ENCODE measurements at places on chromosomes 3 and 15.

DNA sequence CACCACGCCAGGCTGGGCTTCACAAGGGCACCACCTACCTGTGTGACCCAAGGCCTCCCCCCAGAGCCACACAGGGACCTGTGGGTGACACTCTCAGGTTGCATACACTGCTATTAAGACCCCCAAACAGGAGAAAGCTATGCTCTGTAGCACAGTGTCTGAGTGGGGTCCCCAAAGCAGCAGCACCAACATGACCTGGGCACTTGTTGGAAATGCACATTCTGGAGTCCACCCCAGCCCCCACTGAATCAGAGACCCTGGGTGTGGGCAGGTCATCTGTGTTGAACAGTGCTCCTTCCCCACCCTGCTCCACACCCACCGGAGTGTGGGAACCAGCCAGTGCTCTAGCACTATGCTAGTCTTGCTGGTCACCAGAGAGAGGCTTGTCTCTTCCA lies 76.1 kb downstream of the ADAMTS17 start:
- DNase-seq = no peak

- DNase-seq = no peak
These were observed 539.6 kb upstream of the CCDC54 start for GRCh38 chr3:106837616-106838015.

DNA sequence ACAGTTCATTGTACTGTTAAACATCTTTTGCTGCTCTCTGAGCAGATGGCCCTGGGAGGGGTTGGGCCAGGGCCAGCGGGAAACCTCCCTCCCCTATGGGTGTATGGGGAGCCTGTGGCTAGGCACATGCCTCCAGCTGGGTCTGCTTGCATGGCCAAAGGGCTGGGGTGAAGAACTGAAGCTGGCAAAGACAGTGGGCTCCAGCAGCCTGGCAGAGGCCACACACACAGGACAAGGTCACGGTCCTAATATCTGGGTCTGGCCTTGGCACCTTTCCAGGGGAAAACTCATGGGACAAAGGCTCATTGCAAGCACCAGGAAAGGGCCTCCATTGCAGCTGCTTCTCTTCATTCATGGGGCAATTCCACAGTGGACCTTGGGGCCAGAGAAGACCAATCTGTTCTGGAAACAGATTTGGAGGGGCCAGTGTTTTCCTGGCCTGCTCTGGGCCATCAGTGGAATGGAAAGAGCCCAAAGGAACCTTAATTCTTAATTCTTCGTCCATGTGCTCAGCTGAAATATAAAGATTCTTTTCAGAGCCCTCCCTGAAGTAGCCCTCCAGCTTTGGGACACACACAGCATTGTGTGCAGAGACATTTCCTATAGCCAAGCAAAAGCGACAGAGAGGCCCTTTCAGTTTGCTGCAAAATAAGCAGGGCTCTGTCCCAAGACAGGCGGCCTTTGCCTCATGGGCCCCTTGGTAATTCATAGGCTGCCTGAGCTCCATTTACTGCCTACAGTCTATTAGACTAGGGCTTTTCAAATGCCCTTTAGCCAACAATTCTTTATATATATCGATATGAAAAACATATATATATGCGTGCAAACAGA lies 11.3 kb upstream of the LIMD1 start:
- DNase-seq = no peak

GRCh38 chr3:45670991-45671390 lies 18.2 kb upstream of the SACM1L start:
- DNase-seq = no peak

DNA sequence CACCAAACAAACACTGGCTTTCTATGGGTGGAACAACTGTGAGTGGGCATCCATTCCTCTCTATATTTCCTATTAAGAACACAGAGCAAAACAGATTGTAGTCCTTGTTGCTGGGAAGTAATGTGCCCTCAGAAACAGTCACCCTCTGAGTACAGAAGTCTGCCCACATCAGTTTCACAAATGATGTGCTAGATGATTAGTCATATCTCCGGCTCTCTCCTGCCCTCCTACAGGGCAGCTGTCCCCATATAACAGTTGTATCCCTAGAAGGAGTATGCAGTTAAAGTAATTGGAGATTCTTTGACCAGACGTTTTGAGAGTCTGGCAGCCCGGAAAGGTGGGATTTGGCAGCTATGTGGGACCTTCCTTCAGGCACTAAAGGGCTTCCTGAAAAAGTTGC lies 159.9 kb downstream of the APBA2 start:
- no peak for DNase-seq

DNA sequence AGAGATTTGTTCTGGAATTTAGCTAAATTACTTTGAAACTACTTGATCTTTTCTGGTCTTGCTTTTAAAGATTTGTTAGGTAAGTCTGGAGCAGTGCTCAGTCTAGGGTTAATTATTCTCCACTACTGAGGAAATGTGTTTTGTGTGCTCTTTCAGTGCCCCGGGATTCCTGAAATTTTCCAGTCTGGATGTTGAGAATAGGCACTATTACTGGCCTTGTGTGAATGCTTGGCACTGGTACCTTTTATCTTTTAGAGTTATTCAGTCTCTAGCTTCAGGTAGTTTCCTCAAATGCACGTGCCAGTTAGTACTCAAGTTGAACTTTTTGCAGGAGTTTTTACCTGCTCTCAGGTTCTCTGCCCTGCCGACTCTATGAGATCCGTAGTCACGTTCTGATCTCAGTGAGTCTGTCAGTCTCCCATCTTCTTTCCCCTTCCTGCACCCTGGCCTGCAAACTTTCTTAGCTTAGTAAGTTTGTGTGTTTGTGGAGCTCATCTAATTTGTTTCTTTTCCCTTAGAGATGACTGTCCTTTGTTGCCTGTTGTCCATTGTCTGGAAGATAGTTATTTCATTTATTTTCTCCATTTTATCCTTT lies 39.5 kb downstream of the TCF12 start:
- DNase-seq = no peak

DNA sequence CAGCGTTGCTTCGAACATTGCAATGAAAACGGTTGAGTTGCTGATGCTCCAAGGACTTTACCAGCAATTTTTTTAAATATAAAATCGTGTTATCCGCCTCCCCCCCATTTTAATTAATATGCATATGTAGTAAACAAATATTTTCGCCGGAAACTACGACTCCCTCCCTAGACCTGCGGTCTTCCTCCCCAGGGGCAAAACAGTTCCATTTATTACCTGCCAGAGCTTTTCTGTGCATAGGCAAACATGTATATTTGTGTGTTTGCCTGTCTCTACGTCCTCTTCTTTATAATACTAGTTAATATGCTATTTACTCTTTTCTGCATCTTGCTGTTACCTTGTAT lies 593 bp upstream of the RSL24D1 start:
- DNase-seq = no peak

GRCh38 chr3:98326105-98326893 lies 27.4 kb upstream of the OR5K4 start:
- DNase-seq = no peak

DNA sequence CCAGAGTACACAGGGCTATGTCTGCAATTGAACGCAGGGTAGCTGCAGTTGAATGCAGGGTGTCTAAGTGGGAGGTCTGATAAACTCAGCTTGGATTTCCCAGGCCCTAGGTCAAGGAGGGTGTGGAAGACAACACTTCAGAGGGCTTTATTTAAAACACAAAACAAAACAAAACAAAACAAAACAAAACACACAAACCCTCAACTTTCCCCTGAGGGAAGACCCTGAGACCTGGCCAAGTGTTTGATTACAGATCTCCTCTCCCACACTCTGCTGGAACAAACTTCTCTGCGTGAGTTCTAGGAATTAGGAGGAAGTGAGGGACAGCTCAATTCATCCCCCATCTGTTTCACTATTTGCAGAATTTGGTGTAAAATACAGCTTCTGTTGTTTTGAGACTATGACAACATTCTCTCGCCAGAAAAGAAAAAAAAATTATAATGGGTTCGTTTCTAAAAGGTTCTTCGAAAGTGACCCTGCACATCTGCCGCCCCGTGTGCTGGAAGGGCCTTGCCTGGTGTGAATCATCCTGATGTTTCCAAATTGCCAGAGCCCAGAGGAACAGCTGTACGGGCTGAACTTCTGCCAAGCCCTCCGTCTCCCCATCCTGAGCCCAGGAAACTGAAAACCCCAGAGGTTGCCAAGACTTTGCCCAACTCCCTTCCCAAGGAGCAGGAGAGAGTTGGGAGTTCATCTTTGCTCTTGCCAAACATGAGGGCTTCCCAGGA lies 73.3 kb upstream of the RAD18 start:
- no peak for DNase-seq

DNA sequence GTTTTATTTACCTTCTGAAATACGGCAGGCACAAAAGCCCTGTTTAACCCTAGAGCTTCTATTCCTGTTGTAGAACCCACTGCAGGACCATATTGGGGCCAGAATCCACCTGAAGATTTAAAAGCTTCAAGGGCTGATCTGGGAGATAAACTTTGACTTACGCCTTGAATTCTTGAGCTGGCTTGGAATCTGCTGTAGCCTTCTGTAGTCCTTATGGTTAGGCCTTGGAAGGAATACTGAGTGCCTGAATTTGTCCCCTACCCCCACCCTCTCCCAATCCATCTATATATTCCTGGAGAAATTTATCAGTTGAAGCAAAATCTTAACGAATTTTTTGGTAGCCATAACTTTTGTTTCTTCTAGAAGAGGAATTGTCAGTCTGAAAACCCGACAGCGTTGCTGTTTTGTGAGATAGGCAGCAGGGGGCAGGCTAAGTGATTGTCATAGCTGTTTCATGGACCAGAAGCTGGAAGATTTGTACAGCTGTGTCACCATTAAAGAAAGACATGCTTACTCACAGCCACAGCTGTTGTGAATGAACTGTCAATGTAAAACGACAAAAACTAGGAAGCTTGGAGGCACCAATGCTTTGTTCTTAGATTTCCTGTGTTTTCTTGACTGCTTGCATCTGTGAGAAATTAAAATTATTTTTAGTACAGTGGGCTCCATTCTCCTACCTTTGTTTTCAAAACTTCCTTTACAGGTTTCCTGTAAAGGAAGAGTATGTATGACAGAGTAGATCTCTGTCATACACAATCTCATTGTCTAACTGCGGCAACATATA lies 12.8 kb downstream of the LXN start:
- peak; percentile 21 for DNase-seq

DNA sequence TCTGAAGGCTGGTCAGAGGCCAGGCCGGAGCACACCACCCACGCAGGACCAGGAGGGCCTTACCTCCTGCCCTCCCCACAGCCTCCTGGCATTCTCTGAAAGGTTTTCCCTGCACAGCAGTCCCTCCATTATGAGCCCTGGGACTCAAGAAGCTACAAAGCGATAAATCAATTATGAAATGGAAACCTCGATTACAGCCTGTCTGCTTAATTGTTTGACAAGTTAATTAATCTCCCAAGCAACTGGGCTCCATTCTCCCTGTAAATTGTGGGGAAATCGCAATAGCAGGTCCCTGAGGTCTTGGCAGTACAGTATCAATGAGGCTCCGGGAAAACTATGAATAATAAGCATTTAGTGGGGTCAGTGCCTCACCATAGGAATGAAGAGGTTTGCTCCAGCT lies 683.5 kb downstream of the NTRK3 start:
- peak; percentile 17 for DNase-seq

DNA sequence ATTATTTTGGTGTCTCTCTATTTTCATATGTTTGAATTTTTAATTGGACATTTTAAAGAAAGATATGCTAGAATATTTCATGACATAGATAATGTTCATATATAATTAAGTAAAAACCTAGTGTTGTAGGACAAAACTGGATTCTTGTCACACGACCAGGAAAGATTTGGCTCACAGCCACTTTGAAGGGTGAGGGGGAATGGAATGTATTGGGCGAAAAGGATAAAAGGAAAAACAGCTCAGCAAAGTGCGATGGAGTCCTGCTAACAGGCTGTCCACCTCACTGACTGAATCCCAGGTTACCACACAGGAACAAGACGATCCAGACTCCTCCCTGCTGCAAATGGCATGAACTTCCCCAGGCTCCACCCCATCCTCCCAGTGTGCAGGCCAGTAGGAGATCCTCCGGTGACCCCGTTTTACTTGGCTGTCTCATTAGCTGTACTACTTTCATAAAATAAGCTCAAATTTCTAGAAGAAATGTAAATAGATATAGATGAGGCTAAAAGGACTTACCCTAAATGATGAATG lies 186.2 kb downstream of the CD47 start:
- no peak for DNase-seq

DNA sequence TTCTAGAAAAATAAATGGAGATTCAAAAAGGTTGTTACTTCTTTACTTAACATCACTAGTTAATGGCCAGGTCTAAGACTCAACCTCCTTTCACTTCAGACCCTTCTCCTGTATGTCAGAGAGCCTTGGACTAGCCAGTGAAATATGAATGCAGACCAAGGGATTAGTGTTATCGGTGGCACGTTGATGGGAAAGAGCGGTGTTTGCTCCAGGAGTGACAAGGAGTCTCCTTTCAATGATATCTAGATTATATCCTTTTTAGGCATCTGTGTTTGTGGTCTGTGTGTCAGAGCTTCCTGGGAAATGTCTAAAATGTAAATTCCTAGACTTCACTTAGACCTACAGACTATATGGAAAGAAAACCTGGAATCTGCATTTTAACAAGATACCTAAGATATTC lies 658.0 kb upstream of the KCNMB2 start:
- no peak for DNase-seq
